Thyroid gland (tissue), 4 donors: ENCODE measurements at places on chromosomes 3 and 15. TPM values are rescaled to one million over a fixed set of nuclear protein-coding genes. Genes with fewer than 3 reads are reported as not detected.
A peak's percentile ranks its signal among the peaks of the same experiment; 100 is the strongest.

- no peaks in the 10 kb centered on the region for H3K36me3 ChIP-seq
- H3K4me3 ChIP-seq = no peak overlapping the region
- no peak for DNase-seq
- no peaks in the 10 kb centered on the region for H3K4me1 ChIP-seq
These were observed 30.3 kb upstream of the CMC1 start for GRCh38 chr3:28210968-28211713.

- no peaks in the 10 kb centered on the region for H3K36me3 ChIP-seq
- no peaks in the 10 kb centered on the region for H3K27me3 ChIP-seq
- H3K27ac ChIP-seq = no peak overlapping the region
- no peak for DNase-seq
- no peak overlapping the region for H3K4me3 ChIP-seq
These were observed 28.5 kb downstream of the LRRC49 start for GRCh38 chr15:70920981-70921696.

GRCh38 chr3:63912768-63913588 lies 795 bp upstream of the SCAANT1 start:
- H3K27me3 ChIP-seq = no peaks in the 10 kb centered on the region
- peak overlapping the region; percentile 71 for H3K27ac ChIP-seq
- DNase-seq = peak; percentile 72
- H3K36me3 ChIP-seq = peaks cover 6% of the 10 kb centered on the region
- peaks cover 26% of the 10 kb centered on the region for H3K4me1 ChIP-seq

DNA sequence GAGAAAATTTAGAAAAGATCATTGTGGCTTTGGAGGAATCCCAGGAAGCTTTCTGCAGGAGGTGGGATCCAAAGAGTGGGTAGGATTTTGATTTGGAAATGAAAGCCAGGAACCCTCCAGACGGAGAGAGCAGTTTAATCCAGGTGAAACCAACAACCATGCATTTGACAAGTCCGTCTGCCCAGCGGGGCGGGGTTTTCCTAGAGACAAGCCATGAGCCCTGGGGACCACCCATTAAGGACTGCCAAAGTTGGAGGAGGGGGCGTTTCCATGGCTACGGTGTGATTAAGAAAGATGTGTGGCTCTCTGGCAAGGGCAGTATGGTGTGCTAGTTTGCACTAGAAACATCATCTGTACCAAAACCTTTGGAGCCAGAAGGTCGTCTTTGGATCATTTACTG lies 53.4 kb downstream of the SRGAP3 start:
- H3K4me1 ChIP-seq = peaks cover 5% of the 10 kb centered on the region
- no peaks in the 10 kb centered on the region for H3K36me3 ChIP-seq
- no peaks in the 10 kb centered on the region for H3K27me3 ChIP-seq
- H3K4me3 ChIP-seq = no peak overlapping the region

The WDR93 gene
- total RNA-seq = 1.1 TPM

The GOLGA6D gene
- not detected for total RNA-seq

The GP9 gene
- total RNA-seq = not detected

The CFAP100 gene
- not detected for total RNA-seq
